ENCODE measurements at places on chromosomes 7 and 10.

GRCh38 chr10:93160829-93161228, 87.1 kb downstream of the CYP26A1 start:
- DNase-seq, result no peak

DNA sequence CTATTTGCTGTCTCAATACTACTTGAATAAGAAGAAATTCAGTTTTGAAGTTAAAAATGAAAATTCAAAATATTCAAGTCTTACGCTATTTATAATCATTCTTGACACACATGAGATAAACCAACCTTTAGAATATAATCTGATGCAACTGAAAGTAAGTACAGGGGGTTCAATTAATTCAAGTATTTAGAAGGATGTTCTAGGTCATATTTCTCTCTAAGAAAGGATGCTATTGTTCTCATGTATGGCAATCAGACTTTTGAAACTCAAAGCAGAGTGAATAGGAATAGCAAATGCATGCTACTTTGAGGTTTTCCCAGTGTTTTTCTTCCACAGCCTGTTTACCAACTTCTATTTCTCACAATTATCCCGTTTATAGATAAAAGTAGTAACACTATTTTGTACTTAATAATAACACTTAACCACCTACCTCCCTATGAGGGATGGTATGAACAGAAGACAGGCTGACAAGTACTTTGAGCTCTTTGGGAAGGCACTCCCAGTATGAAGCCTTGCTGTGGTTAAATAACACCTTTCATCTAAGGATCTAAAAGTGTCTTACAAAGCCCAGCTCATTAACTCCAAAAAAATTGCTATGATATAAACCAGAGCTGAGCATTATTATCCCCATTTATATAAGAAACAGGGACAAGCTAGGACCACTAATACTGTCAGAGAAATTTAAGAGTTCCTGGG, 18.0 kb upstream of the SPOCK2 start:
- no peak for DNase-seq

- DNase-seq, result no peak
Observed at GRCh38 chr7:132423594-132424200, 152.6 kb downstream of the PLXNA4 start.

- no peak for DNase-seq
Observed at GRCh38 chr10:105253515-105254212, 612.6 kb downstream of the SORCS3 start.

DNA sequence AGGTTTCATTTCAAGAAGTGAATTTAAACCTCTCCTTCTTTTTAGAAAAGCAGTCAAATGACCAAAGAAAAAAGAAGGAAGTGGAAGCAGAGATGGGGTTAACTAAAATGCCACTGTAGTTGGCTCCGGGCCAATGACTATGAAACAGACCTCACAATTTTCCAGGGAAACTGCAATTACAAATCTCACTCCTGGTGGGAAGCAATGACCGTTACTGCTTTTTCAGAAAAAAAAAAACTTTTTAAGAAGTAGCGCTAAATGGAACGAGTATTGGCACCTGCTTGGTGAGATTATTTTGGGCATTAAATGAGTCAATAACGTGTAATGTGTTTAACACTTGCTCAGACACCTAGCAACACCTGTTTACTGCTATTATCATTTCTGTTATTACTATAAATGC, 1.2 kb downstream of the SFRP4 start:
- no peak for DNase-seq

GRCh38 chr10:132386419-132386831, 10.6 kb upstream of the PWWP2B start:
- DNase-seq, result no peak

DNA sequence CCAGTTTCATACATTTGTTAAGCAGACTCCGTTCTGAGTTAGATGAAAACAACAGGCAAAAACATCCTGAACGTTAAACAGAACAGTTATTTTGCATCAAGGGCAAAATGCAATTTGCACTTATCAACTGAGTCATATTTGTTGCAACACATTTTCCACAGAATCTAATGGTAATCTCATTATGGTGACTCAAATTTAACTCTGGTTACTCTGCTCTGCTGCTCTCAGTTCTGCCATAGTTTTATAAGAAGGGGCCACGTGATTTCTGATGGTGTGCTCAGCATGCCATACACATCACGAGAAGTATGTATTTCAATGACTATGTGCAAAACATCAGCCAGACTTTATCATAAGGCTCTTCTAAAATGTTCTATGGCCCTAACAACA, 148.8 kb downstream of the CHCHD3 start:
- no peak for DNase-seq

DNA sequence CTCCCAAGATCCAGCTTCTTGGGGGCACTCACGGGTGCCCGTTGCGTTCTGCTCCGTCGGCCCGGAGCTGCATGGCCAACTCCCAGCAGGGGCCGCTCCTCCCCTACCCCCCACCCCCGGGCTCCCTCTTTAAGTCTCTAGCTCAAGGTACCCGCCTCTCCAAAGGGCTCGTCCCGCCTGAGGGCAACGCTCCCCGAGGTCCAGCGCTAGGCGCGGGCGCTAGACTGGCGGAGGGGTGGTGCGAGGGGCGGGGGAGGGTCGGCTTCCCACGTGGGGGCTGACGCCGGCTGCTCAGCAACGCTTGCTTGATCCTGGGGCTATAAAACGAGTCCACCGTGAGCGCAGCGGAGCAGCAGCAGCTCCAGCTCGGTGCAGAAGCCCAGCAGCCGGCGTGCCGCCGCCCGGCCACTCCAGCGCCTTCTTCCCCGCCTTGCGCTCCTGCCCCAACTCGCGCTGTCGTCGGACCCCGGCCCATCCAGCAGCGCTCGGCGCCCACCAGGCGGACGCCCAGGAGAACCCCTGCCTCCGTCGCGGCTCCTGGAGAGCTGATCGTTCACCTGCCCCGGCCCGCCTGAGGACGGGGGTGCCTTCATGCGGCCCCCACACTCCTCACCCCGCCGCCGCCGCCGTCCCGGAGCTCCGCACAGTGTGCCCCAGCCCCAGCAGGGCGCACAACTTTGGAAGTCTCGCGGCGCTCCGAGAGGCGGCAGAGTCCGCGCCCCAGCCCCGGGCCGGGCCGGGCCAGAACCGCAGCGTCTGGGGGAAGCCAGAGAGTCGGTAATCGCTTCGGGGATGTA, at the start of gene ADRA2A:
Gene ADRA2A, plus strand, starts transcription at position 348 of the 797 bp plus-strand sequence. CDS start 968 bp downstream, outside the sequence.
- DNase-seq, result no peak

GRCh38 chr10:49700997-49701396, 21.5 kb downstream of the C10orf53 start:
- no peak for DNase-seq

GRCh38 chr7:35255443-35256255, 1.7 kb upstream of the TBX20 start:
- DNase-seq, result no peak

- DNase-seq, result no peak
Observed at GRCh38 chr10:107275806-107276205, 111.3 kb upstream of the SORCS1 start.

GRCh38 chr10:93313798-93314197, 168.3 kb downstream of the MYOF start:
- no peak for DNase-seq

DNA sequence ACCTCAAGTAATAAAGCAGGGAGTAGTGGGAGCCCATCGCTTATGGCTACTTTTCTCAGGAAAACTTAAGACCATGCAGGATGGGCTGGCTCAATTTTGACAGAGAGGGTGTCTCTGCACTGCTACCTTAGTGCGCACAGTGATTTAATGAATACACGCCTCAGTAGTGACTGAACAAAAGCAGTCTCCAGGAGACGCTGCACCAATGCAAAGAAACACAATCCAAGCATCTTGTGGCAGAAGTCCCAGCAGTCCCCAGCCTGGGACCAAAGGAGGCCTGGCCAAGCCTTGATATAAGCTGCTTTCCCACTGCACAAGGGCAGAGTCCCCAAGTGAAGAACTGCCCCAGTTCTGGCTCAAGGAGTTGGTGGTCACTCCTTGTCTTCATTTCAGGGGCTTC, 368.9 kb downstream of the KCNMA1 start:
- no peak for DNase-seq

DNA sequence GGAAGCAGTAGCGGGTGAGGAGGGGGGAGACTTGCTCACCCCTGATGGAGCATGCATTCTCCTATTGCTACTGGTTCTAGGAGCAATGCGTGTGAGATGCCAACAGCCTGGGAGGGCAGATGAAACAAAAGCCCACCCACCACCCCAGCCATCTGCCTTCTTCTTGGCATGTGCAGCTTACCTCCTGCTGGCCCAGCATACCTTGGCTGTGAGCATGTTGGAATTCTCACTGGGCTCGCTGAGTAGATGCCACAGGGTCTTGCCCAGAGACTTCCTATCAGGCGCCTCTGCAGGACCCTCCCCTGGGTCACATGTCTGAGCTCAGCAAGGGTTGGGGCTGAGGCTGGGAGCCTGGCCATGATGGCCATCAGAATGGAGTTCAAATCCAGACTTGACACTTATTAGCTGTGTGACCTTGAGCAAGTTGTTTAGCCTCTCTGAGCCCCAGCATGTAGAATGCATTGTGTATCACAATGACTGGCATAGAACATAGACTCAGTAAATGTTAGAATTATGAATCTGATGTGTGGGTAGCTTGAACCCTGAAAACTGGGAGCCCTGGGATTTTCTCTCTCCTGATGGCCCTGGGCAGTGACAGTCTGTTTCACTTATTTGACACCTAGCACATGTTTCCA, 38.2 kb downstream of the CDH23 start:
- DNase-seq, result no peak

DNA sequence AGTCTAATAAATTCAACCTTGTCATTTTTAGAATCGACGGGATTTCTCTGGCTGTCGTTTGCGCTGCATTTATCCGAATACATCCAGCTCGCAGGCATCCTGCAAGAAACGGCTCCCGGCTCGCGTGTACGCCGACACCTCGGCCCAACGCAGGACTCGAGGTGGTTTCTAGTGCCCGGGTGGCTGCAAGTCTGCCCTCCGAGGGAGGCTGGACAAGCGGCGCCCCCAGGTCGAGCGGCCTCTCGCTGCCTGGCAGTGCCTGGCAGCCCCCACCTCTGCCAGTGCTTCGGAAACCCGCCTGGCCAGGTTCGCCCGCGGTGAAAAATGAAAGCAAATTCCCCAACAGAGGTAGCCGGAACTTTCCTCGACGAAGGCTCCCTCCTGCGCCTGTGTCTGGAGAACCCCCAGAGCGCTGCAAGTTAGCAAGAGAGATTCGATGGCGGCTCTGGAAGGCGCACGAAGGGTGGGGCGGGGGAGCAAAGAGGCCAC, 5.7 kb upstream of the ZNF503 start:
- DNase-seq, result no peak

DNA sequence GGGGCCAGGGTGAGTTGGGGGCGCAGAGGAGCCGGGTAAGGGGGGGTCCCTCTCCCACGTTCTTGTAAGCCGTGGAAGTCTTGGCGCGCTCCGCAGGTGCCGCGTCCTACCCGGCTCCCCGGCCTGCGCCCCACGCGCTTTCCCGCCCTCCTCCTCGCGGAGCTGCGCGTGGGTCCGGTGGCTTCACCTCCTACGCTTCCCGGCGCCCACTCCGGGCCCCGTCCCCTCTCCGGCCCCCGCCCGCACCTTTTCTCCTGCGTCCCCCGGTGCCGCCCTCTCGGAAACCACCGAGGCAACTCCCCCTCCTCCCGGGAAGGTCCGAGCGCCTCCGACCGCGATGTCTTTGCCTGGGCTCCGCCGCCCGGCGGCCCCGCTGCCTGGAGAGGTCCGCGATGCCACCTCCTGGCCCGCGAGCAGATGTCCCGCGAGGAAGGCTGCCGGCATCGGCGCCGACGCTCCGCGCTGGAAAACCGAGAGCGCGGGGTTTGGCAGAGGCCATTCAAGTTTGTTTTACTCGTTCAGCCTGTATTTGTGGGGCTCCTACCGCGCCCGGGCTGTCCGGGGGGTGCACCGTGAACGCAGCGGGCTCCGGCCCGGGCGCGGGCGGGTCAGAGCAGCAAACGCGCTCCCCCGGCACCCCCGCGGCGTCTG, 2.4 kb upstream of the NKX6-2 start:
- DNase-seq, result no peak

GRCh38 chr7:106421181-106421762, 136.5 kb upstream of the NAMPT start:
- DNase-seq, result no peak

GRCh38 chr7:45973725-45974532, 52.9 kb upstream of the IGFBP3 start:
- no peak for DNase-seq

DNA sequence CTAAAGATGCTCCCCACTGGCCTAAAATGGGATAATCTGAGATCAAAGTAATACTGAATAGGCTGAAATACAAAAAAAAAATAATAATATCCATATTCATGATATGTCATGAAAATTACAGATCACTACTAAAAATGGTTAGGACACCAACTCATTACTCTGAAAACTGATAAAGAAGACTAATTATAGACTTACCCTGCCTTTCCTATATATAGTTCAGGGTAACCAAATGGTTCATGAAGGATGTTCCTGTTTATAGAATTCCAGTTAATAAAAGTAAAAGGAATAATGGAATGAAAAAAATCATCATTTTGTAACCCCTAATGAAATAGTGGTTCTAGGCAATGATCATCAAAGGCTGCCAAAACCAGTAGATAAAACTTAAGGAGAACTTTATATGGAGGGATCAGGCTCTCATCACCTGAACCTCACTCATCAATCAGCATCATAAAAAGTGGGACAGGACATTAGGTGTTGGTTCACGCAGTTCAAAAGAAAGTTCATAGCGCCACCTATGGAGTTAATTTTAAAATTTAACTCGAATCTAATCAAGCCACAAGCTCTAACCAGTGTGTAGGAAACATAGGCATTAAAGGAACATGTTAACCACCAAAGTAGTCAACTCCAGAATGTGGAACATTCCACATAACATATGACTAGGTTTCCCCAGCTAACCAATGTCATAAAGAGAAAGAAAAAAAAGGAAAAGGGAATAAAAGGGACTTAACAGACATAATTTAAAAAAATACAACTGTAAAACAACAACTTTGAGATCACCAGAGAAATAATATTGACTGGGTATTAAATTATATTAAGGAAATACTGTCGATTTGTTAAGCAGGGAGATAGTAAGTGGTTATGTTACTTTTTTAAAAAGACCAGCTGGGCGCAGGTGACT, 35.7 kb downstream of the P4HA1 start:
- DNase-seq, result no peak
